ENCODE measurements at places on chromosomes 6 and 20. TPM values are rescaled to one million over a fixed set of nuclear protein-coding genes. Genes with fewer than 3 reads are reported as not detected.

GRCh38 chr6:72916906-72917305, 295.0 kb downstream of the KCNQ5 start:
- no peak overlapping the region for H3K4me3 ChIP-seq
- no peaks in the 10 kb centered on the region for H3K4me1 ChIP-seq
- H3K27me3 ChIP-seq: no peaks in the 10 kb centered on the region
- no peaks in the 10 kb centered on the region for H3K36me3 ChIP-seq
- no peak overlapping the region for H3K27ac ChIP-seq
- DNase-seq: no peak

DNA sequence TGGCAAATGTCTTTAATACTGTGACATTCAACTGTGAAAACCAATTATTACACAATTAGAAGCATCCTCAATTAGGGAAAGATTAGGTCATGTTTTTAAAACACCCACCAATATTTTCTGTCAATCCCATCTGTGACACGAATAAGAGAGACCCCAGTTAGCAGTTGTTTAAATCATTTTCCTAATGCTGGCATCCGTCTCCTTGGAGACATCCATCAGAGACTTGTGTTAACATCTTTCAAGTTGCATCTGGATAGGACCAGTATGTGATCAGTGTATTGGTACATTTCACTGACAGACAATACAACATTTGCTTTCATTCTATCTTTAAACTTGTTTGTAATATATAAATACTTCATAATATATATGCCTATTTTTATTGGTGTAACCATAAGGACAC, 420.7 kb upstream of the RNF217 start:
- H3K36me3 ChIP-seq: no peaks in the 10 kb centered on the region
- no peaks in the 10 kb centered on the region for H3K27me3 ChIP-seq
- H3K4me3 ChIP-seq: no peak overlapping the region
- no peak for DNase-seq
- no peaks in the 10 kb centered on the region for H3K4me1 ChIP-seq
- H3K27ac ChIP-seq: no peak overlapping the region

GRCh38 chr6:34600101-34600500, 44.0 kb upstream of the SPDEF start:
- peaks cover 10% of the 10 kb centered on the region for H3K4me1 ChIP-seq
- H3K27ac ChIP-seq: no peak overlapping the region
- no peak overlapping the region for H3K4me3 ChIP-seq
- peaks cover 12% of the 10 kb centered on the region for H3K36me3 ChIP-seq

DNA sequence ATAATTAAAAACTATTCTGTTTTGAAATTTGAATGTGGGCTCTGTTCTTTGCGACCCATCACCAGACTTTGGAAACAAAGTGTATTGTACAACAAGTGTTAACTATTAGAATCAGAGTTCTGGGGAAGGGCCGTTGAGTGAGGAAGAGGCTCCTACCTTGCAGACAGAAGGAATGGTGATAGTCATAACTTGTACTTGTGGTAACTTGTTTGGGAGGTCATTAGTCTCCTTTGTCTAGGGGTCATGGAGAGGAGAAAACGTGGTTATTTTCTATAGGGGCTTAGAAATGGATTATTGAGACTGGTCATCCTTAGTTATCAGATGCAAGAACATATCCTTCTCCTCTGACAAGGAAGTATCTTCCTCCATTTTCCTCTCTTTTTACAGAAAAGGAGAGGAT, 174.8 kb downstream of the BMP2 start:
- H3K27ac ChIP-seq: no peak overlapping the region
- H3K27me3 ChIP-seq: no peaks in the 10 kb centered on the region
- no peak overlapping the region for H3K4me3 ChIP-seq
- H3K36me3 ChIP-seq: no peaks in the 10 kb centered on the region

DNA sequence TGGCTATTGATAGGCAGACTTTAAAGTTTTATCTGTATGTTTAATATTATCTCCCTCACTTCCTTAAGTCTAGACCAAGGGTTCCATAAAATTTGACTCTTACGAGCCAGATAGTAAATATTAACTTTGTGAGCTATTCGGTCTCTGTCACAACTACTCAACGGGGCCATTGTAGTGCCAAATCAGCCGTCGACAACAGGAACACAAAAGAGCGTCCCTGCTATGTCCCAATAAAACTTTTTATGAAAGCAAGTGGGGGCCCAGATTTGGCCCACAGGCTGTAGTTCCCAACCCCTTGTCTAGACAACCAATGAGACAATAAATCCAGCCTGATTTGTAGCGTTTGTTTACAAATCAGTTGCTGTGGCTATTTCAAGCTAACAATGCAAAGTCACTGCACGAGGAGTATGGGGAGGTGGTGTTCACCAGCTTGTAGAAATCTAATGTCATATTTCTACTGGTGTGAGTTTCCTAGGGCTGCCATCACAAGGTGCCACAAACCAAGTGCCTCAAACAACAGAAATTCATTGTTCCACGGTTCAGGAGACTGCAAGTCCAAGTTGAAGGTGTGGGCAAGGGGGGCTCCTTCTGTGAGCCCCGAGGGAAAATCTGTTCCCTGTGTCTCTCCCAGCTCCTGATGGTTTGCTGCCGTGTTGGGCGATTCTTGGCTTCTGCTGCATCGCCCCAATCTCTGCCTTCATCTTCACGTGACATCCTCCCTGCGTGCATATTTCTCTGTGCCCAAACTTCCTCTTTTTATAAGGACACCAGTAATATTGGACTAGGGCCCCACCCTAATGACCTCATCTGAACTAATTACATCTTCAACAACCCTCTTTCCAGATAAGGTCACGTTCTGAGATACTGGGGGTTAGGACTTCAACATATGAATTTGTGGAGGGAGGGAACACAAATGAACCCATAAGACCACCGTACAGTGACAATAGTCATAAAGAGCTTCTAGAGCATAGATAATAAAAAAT, 356.0 kb upstream of the JARID2 start:
- H3K27me3 ChIP-seq: no peaks in the 10 kb centered on the region
- DNase-seq: no peak
- H3K4me3 ChIP-seq: no peak overlapping the region
- no peaks in the 10 kb centered on the region for H3K36me3 ChIP-seq

Gene BPIFA1
- polyA plus RNA-seq: not detected

GRCh38 chr20:5844063-5844681, 94.0 kb downstream of the SHLD1 start:
- no peak overlapping the region for H3K27ac ChIP-seq
- peaks cover 24% of the 10 kb centered on the region for H3K4me1 ChIP-seq
- no peaks in the 10 kb centered on the region for H3K27me3 ChIP-seq

Gene RSPH4A
- polyA plus RNA-seq: not detected

Gene VGLL2
- polyA plus RNA-seq: not detected

DNA sequence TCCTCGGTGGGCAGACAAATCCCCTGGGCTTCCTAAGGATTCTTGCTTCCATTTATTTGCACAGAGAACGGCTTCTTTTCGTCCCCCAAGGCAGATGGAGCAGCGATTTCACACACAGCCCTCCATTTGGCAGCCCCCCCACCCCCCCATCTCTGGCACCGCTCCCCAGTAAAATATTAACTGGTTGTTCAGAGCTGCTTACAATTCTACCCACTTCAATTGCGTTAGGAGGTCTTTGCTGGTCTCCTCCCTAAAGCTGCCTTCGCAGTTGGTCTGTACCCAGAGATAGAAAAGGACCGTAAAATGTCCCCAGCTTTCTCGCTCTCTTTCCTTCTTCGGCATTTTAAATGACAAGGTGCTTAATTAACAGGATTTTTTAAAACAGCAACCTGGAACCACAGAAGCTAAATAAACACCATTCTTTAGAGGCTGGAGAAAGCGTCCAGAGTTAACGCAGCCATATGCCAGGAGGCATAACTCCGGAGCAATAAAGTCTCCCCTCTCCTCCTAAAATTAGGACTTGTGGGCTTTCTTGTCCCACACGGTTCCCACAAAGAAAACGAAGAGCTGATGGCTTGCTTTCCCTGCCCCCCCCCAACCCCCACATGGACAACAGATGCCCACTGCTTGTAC, 1.7 kb upstream of the ZMYND8 start:
- peaks cover 58% of the 10 kb centered on the region for H3K4me1 ChIP-seq
- no peak for DNase-seq
- peak overlapping the region; percentile 89 for H3K27ac ChIP-seq
- H3K4me3 ChIP-seq: peak overlapping the region; percentile 68

Gene HLA-DQB1
- polyA plus RNA-seq: 4.3 TPM

- H3K36me3 ChIP-seq: no peaks in the 10 kb centered on the region
- no peak for DNase-seq
- H3K4me1 ChIP-seq: no peaks in the 10 kb centered on the region
- no peak overlapping the region for H3K4me3 ChIP-seq
- H3K27ac ChIP-seq: no peak overlapping the region
- H3K27me3 ChIP-seq: no peaks in the 10 kb centered on the region
Observed at GRCh38 chr20:60695226-60696000, 556.6 kb upstream of the CDH4 start.

GRCh38 chr20:9480066-9480465, 34.3 kb upstream of the LAMP5 start:
- H3K36me3 ChIP-seq: no peaks in the 10 kb centered on the region
- no peak for DNase-seq
- no peaks in the 10 kb centered on the region for H3K27me3 ChIP-seq
- no peak overlapping the region for H3K4me3 ChIP-seq

GRCh38 chr20:63165356-63166192, 50.4 kb downstream of the YTHDF1 start:
- H3K27ac ChIP-seq: no peak overlapping the region
- no peak for DNase-seq
- no peaks in the 10 kb centered on the region for H3K27me3 ChIP-seq
- H3K4me3 ChIP-seq: no peak overlapping the region

- no peak for DNase-seq
- no peaks in the 10 kb centered on the region for H3K27me3 ChIP-seq
- H3K36me3 ChIP-seq: peaks cover 30% of the 10 kb centered on the region
- H3K4me3 ChIP-seq: no peak overlapping the region
Observed at GRCh38 chr20:48681873-48682426, 145.8 kb downstream of the PREX1 start.

GRCh38 chr20:32524829-32525501, 60.2 kb downstream of the NOL4L start:
- no peak overlapping the region for H3K27ac ChIP-seq
- no peaks in the 10 kb centered on the region for H3K27me3 ChIP-seq
- peaks cover 9% of the 10 kb centered on the region for H3K36me3 ChIP-seq
- no peak overlapping the region for H3K4me3 ChIP-seq

GRCh38 chr6:99378636-99379035, 15.4 kb downstream of the COQ3 start:
- H3K4me1 ChIP-seq: no peaks in the 10 kb centered on the region
- H3K4me3 ChIP-seq: no peak overlapping the region
- DNase-seq: no peak
- H3K36me3 ChIP-seq: no peaks in the 10 kb centered on the region
- no peaks in the 10 kb centered on the region for H3K27me3 ChIP-seq

DNA sequence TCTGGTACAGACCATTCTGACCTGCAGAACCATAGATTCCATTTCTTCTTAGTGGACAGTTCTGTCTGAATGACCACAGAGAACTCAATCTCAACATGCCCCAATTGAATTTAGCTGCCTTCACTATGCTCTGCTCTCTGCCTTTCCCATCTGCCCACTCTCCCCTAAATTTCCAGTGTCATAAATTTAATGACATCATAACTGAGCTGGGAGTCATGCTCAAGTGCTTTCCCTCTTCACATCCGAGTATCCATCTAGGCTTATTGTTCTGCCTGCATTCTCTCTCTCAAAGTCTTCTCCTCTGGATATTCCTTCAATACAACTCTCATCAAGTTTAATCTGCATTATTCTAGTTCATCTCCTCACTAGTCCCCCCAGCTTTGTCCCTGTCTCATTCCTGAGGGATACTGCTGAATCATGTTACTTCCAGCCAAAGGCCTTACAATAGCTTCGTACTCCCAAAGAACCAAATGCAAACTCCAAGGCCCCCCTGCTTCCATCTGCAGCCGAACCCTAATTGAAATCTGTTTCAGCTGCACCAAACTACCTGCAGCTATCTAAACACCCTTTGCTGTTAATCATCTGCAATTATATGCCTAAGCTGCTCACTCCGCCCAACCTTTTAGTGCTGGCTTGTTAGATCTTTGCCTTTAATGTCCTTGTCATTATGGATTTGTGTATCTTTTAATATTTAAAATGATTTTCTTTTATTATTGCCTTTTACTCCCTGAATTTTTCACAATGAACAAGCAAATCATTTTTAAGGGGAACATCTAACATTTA, 46.1 kb downstream of the SLC35B3 start:
- H3K27me3 ChIP-seq: no peaks in the 10 kb centered on the region
- no peak overlapping the region for H3K4me3 ChIP-seq
- H3K27ac ChIP-seq: no peak overlapping the region
- DNase-seq: no peak
- peaks cover 18% of the 10 kb centered on the region for H3K4me1 ChIP-seq

DNA sequence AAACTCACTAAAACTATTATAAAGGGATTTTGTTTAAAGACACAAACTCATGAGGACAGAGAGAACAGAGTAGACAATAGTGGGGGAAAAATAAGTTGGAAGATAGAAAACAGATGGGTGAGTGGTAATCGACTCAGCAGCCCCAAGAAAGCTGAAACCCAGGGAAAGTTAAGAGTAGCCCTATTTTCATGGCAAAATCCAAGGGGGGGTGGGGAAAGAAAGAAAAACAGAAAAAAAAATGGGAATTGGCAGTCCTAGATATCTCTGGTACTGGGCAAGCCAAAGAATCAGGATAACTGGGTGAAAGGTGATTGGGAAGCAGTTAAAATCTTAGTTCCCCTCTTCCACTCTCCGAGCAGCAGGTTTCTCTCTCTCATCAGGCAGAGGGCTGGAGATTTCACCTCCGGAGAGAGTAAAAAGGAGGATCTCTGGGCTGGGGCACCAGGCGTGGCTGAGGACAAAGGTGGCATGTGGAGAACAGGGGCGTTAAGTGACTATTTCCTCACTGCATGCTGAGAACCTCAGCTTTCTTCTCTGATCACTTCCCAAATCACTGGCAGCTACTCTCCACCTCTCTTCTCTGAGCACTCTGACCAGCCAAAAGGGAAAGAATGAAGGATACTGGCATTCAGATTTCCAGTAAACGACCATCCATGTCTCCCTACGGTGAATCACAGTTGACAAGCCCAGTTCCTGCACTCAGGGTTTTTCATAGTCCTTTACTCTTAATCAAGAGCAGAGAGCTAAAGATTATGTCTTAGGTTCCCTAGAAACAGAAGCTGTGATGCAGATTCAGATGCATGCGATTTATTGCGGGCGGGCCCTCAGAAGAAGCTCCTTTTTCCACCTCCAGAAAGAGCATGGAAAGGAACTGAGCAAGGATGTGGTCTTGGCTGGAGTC, 7.3 kb upstream of the RNF24 start:
- H3K4me1 ChIP-seq: no peaks in the 10 kb centered on the region
- no peak for DNase-seq
- no peaks in the 10 kb centered on the region for H3K27me3 ChIP-seq

Gene CCN2
- polyA plus RNA-seq: not detected

GRCh38 chr20:43751167-43752050, 24.6 kb upstream of the GTSF1L start:
- H3K27ac ChIP-seq: no peak overlapping the region
- H3K4me3 ChIP-seq: no peak overlapping the region
- no peaks in the 10 kb centered on the region for H3K27me3 ChIP-seq
- peaks cover 24% of the 10 kb centered on the region for H3K4me1 ChIP-seq
- DNase-seq: no peak

DNA sequence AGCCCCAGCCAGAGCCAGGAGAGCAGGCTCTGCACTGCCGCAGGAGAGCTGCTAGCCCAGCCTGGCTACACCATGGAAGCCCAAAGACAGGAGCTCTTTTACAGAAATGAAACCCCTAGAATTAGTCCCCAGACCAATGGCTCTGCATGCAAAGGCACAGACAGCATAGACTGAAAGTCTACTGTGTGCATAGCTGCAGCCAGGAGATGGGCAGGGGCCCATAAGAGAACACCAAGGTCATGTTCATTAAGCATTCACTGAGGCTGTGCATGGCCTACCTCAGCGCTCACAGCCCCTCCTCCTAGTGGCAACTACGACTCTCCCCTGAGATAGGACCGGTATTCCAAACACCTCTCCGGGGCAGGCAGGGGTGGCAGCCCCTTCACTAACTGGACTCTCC, 34.9 kb downstream of the SNX5 start:
- H3K27me3 ChIP-seq: no peaks in the 10 kb centered on the region
- H3K4me3 ChIP-seq: no peak overlapping the region

Measured in CD8-positive, alpha-beta memory T cell (primary cell).